Keratinocyte (primary cell): ENCODE measurements at places on chromosomes 13 and 19. TPM values are rescaled to one million over a fixed set of nuclear protein-coding genes. Genes with fewer than 3 reads are reported as not detected.
A peak's percentile ranks its signal among the peaks of the same experiment; 100 is the strongest.

Gene CEACAM4
- polyA plus RNA-seq: not detected in 3 replicates

DNA sequence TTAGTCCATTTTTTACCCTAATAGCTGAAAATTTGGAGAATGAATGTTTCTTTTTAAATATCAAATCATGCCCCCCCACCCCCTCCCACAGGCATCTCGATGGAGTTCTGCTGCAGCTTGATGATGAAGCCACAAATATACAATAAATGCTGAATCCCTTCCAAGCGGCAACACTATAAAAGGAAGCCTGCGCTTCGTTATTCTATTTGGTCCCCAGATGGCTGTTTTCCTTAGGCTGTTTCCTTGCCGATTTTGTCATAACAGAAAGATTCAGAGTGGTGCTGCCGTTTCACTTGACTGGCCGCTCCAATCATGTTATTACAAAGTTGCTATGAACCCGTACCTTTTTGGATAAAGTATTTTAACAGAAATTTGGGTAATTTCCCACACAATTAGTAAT is 79.5 kb downstream of the MYO16 start:
- DNase-seq: no peak

DNA sequence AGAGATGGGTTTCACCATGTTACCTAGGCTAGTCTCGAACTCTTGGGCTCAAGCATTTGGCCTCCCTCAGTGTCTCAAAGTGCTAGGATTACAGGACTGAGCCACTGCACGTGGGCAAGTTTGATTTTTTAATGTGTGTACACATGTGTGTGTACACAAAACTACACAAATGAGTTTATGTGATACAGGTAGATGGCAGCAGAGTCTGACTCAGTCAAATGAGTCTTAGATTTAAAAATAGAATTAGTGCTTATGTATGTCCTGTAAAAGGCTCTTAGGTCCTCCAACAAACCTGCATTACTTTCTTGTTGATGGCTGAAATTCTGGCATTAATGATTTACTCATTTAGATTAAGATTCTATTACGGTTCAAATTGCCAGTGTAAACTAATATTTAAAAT is 293.7 kb downstream of the PCDH17 start:
- DNase-seq: no peak

GRCh38 chr13:110396913-110397381 is 89.9 kb downstream of the COL4A2 start:
- DNase-seq: no peak

GRCh38 chr13:113493315-113493951 is 2.9 kb upstream of the DCUN1D2 start:
- DNase-seq: peak; percentile 53

GRCh38 chr13:60303166-60303565 is 93.9 kb upstream of the TDRD3 start:
- no peak for DNase-seq

Gene ARID3A
- 2.6 to 3.4 TPM (median 3.1 TPM) in 3 replicates for polyA plus RNA-seq

Gene SLC46A3
- polyA plus RNA-seq: 10.6 to 14.3 TPM (median 14.1 TPM) in 3 replicates

Gene SIAH3
- polyA plus RNA-seq: 0.12 to 0.19 TPM (median 0.17 TPM) in 3 replicates

GRCh38 chr19:17500447-17501198 is 10.8 kb upstream of the PGLS start:
- no peak for DNase-seq

DNA sequence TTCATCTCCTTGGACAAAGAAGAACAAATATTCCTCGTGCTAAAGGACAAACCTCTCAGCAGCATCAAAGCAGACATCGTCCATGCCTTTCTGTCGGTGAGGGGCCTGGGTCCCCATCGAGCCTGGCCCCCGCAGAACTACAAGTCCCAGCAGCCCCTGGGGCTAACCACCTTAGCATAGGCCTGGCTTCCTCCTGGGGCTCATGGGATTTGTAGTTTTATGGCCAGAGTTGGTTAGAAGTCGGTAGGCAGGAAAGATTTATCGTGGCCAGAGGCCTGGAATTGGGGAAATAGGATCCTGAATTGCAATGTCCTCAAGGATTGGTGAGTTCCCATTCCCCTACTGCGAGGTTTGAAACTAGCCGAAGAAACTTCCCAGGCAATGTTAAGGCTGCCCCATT is 19.6 kb downstream of the TMEM150B start:
- DNase-seq: no peak

DNA sequence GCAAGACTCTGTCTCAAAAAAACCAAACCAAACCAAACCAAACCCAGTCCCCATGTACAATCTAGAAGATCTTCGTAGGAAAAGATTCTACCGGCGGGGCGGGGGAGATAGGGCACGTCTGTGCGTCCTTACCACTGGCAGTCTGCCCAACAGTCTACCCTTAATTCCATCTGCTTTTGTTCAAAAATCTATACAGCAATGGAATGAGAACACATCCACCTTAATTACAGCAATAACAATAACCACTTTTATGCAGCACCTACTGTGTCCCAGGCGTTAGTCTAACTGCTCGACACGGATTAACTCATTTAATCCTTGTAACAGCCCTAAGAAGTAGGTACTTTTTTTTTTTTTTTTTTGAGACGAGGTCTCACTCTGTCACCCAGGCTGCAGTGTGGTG is 2.5 kb upstream of the ATF5 start:
- DNase-seq: no peak

Gene CD33
- 0.16 TPM in 1 of 3 replicates, not detected in the others for polyA plus RNA-seq

Gene NMRK2
- not detected in 3 replicates for polyA plus RNA-seq

GRCh38 chr13:42369071-42369797 is 97.3 kb downstream of the AKAP11 start:
- DNase-seq: no peak

GRCh38 chr13:44053208-44053607 is 173.5 kb downstream of the LACC1 start:
- no peak for DNase-seq

- no peak for DNase-seq
These were observed 4.9 kb downstream of the ARHGEF7 start for GRCh38 chr13:111119966-111120365.

DNA sequence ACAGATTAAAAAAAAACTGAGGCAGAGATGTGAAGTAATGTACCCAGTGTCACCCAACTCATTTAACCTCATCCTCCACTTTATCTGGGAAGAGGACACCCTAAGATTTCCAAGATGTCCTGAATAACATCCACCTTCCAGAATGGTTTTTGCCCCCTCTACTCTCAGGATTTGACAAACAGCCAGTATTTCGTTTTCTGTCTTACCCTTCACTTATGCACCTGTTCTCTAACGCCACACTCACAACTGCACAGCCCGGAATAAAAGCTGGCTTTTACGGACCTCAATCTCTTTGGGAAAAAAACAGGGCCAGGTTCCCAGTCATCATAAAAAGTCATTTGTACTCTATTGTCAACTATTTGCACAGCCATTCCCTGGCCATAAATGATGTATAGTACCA is 21.2 kb upstream of the CEACAM6 start:
- no peak for DNase-seq

- DNase-seq: no peak
These were observed 5.8 kb downstream of the SSBP4 start for GRCh38 chr19:18424890-18425514.

GRCh38 chr13:46165485-46166223 is 16.3 kb downstream of the LCP1 start:
- no peak for DNase-seq

- no peak for DNase-seq
These were observed 470 bp downstream of the ZNF835 start for GRCh38 chr19:56670961-56671612.

Gene ZNF208
- polyA plus RNA-seq: 0.06 to 0.37 TPM (median 0.20 TPM) in 3 replicates

GRCh38 chr13:30849611-30850010 is 56.5 kb upstream of the MEDAG start:
- no peak for DNase-seq

DNA sequence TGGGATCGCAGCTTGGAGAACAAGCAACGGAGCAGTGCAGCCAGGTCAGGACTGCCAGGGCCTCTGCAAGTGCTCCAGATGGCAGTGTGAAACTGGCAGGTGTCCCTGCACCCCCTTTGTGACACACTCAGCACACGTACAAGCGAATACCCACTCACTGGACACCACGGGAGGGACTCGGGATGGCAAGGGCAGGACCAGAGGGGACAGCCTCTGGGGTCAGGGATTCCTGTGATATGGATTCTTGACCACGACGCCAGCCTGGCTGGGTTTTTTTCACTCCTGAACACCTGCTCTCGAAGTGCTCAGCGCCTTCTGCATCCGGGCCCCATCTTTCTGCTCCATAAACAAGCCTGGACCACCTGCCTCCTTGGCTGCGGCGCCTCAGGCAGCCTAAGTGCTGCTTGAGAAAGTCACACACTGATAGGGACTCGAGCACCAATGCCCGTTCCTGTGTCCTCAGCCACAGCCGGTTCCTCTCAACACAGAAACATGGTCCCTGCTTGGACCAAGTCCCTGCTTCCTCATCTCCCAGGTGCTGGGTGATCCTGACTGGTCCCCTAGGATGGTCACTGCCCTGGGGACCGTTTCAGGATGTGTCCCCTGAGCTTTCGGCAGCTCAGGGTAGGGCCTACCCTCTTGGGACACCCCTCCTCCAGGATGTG is 22.0 kb downstream of the ELAVL1 start:
- DNase-seq: no peak

- no peak for DNase-seq
These were observed 4.6 kb upstream of the TSHZ3 start for GRCh38 chr19:31353833-31354232.

DNA sequence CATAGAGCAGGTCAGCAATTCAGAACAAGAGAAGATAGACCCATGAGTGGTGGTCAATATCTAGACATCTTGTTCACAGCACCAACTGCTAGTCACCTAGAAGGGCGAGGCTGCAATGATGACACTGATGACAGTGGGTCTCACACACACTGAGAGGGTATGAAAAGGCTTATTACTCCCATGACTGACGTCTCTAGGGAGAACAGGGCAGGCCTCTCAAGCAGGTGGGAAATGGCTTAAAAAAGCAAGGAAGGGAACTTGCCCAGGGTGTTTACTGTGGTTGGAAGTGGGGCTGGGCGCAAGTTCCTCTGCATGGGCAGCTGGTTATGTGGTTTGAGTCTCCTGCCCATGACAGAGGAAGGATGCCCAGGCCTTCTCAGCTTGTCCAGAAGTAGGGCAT is 33.8 kb downstream of the ZNF44 start:
- DNase-seq: no peak

DNA sequence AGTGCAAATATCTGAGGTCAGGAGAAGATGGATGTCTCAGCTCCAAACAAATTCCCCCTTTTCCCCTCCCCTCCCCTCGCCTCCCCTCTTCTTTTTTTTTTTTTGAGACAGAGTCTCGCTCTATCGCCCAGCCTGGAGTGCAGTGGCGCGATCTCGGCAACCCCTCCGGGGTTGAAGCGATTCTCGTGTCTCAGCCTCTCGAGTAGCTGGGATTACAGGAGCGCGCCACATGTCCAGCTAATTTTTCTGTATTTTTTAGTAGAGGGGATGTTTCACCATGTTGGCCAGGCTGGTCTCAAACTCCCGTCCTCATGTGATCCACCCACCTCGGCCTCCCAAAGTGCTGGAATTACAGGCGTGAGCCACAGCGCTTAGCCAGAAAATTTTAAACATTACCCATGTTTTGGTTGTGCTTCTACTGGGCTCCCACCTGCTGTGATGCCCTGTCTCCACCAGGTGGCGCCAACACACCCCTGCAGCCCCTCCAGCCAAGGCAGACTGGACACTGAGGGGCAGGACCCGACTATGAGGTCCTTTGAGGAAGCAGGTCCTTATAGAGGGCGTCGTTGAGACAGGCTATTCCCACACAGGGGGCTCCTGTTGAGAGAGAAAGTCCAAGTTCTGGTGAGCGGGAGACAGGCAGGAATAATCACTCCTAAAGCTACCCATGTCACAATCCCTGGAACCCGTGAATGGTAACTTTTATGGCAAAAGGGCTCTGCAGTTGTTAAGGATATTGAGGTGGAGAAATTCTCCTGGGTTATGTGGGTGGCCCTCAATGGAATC is 6.3 kb downstream of the ERICH4 start:
- DNase-seq: no peak

Gene KIR3DL1
- polyA plus RNA-seq: not detected in 3 replicates

DNA sequence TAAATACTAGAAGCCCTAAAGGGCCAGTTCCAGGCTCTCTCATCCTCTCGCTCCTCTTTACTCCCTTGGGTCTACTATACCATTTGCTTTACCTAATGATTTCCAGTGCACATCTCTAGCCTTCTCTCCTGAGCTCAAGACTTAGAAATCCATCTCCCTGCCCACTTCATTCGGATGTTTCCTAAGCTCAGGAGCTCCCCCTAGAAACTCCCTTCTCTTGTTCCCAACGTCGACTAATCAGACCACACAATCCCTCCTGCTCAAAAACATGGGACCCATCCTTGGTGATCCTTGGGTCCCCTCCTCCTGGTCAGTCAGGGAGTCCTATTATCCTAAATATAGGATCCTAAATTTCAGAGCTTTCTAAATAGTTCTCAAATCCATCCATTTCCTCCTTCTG is 21.1 kb upstream of the STK24 start:
- DNase-seq: no peak

Gene ATP7B
- 5.2 to 7.4 TPM (median 7.2 TPM) in 3 replicates for polyA plus RNA-seq

DNA sequence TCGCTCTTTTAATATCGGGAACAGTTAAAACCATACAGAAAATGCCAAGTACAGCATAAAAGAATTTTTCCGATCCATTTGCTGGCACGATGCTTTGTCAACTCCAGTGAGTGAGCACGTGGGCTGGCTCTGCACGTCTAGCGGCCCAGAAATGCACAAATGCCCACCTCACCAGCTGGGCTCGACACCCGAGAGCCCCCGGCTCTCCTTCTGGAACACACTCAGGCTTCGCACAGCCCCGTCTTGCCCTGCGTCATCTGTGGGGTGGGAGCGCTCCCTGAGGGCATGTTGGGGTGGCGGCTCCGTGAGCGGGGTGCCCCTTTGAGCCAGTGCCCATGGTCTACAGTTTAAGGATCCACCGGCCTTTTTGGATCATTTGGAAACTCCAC is 24.5 kb downstream of the ATP4B start:
- no peak for DNase-seq

DNA sequence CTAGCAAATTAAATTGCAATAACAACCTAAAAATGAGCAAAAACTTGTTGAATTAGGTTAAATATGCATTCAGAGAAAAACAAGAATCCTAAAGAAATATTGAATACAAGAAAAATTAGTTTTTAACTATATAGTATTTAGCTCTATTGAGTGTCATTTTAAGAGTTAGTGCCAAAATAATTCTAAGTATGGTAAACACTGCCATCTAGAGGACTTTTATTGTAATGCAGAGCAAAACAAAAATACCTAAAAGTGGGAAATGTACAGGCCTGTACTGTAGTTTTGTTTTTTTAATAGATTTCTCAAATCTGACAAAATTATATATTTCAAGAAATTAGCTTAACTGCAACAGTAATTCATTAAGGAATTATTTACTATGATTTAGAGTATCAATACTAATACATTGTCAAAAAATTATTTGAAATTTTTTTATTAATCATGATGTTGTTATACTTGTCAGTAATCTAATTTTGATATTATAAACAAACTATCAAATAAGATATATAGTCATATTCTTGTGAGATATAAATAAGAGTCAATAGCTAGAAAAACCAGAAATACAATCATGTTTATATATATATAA is 8.2 kb upstream of the PCDH9 start:
- no peak for DNase-seq

- DNase-seq: no peak
These were observed 8.7 kb downstream of the PROSER3 start for GRCh38 chr19:35766571-35767104.

Gene CALR3
- polyA plus RNA-seq: 0.04 to 0.05 TPM in 2 of 3 replicates, not detected in the other

- no peak for DNase-seq
These were observed at the start of gene NMRK2 for GRCh38 chr19:3932931-3933810. Gene NMRK2 (plus strand): TSS chr19:3933069. CDS start chr19:3933672, 603 bp downstream.
